ENCODE measurements at places on chromosomes 7 and 10.

GRCh38 chr7:101783381-101784181 lies 33.8 kb upstream of the CUX1 start:
- DNase-seq: no peak

GRCh38 chr7:114354306-114354705 lies 60.3 kb upstream of the FOXP2 start:
- DNase-seq: no peak

- no peak for DNase-seq
Measured at GRCh38 chr7:150404172-150404804, 25.2 kb downstream of the ZNF775 start.

DNA sequence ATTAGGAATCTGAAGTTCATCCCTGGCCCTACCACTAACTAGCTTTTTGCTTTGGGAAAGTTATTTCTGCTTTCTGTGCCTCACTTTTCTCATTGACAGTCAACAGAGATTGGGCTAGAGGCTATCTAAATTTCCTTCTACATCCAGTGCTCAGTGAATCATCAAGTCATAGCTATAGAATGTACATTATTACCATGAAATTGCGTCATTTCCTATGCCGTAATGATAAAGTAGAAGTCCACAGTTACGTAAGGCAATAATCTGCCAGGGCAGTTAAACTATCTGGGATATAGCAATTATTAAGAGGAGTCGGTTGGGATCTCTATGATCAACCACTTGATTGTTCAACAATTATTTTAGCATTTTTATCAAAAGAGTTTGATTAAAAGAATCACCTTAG lies 64.4 kb downstream of the ITGB8 start:
- DNase-seq: no peak

- no peak for DNase-seq
Measured at GRCh38 chr10:108375691-108376090, 1211.2 kb upstream of the SORCS1 start.

DNA sequence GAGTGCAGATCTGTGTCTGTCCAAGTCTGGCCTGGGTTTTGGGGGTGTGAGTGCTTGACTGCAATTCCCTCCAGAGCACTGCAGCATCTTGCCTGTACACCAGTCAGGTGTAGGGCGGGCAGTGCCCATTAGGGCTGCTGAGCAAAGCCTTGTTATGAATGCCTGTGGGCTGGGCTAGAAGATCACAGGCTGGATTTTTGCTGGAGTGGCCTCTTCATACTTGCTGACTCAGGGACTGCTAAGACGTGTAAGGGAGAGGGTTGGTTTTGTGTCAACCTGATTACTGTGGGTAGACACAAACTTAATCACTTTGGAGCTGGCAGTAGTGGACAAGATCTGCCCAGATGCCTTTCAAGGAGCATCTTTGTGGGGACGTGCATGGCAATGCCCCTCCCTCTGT lies 29.6 kb downstream of the DMBT1 start:
- no peak for DNase-seq

DNA sequence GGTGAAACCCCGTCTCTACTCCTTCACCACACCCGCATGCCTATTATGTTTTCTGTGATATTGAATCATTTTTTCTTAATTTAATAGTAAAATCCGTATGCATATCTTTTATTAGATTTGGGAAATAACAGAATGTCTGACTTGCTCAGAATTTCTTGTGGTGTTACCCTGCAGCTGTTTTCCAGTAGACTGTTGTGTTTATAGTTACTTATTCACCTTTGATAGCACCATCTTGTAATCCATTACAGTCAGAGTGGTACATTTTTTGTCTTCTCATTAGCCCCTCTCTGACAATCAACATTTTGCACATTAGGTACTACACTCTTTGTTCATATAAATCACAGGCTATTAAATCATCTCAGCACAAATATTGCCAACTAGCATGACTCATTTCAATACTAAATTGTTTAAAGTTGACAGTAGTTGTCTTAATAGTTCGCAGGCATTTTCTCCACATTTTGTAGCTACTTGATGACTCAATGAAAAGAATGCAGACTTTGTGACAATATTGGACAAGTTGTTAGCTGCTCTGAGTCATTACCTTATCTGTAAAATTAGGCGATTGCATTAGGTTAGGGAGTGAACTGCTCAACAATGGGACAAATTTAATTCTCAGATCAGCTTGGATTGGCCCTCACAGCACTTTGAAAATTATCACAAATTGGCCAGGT lies 17.8 kb upstream of the SLC16A12 start:
- DNase-seq: no peak

DNA sequence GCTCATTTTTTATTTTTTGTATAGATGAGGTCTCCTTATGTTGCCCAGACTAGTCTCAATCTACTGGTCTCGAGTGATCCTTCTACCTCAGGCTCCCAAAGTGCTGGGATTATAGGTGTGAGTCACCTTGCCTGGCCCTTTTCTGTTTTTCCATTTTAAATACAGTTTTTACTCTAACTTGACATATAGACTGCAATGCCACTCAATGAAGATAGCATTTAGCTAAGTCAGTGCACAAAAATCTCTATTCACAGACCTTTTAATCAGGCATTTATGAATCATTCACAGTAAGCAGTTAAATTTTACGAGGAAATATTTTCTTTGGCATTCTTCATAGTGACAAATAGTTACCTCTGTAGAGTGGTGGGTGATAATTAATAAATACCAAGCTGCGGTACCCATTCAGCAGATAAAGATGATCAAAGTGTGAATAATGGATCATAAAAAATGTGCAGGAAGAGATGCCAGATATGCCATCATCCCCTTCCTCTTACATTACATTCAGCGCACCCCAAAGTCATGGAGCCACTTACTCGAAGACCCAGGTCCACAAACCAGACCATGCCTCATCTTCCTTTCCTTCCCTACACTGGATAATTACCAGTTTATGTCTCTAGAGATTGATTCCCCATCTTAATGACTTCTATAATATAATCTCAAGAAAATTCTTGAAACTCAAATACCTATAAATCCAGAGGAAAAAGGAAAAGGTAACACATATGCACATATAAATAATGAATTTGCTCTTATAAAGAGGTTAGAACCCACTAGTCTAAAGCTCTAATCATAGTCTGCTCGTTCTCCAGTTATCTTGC lies 56.0 kb downstream of the UBE2H start:
- DNase-seq: no peak

DNA sequence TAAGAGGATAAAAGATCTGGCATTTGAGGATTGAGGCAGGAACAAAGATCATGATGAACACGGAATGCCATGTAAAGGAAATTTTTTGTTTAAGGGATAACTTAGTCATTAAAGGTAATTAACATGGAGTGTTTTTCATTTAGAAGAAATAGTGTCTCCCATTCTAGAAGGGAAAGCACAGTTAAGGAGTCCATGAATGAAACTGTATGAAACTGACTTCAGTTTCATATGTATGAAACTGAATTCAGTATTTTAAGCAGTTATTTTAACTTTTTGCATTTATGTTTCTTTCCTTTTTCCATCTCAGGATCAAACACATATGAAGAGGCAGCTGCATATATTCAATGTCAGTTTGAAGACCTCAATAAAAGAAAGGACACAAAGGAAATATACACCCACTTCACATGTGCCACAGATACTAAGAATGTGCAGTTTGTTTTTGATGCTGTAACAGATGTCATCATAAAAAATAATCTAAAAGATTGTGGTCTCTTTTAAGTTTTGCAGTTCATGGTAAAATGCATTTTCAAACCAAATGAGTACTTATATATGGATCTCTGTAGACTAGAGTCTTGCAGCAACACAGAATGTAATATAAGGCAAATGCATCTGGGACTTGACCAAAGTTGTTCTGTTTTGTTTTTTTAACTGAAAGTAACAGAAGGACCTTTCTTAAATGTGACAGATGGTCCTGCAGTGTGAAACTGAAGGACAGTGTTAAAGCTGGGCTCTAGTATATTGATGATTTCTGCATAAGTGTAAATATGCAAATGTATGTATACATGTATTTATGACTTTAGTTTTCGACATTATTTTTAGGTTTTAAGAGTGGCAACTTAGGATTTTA lies 82.6 kb downstream of the GNAI1 start:
- DNase-seq: no peak

DNA sequence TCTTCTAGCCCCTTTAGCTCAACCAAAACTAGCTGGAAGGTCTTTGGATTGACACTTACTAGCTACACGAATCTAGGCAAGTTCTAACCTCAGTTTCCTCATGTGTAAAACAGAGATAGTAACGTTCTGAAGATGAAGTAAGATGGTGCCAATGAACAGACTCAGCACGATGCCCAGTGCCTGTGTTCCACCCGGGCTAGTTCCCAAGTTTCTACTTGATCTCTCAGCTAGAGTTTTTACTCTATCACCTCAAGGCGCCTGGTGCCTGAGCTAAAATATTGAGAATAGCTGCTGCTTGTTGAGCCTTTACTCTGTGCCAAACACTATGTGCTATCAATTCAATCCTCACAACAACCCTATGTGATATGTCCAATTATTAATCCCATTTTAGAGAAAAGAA lies 1.4 kb upstream of the PPP1R3C start:
- DNase-seq: no peak

DNA sequence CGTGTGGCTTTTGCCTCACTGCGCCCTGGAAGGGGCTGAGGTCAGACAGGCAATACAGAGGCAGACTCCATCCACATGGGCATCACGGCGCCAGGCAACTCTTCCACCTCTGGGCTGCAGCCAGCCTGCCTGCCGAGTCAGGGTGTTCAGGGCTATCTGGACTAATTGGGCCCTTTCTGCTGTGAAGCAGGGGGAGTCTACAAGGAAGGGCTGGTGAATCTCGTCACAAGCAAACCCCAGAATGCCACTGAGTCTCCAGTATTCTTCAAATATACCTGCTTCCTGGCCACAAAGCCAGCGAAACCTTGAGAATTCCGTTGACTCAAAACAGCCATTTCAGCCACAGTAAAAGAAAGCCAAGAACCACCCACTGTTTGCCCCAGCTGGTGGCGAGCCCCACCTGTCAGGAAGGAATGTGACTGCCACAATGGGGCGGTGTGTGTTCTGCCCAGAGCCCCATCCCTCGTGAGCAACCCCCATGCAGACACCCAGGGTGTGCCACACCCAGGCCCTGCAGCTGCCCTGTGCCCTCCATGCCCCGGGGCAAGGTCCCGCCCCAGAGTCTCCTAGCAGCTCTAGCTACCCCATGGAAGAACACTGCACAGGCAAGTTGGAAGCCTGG lies 117.3 kb downstream of the FAM53B start:
- peak; percentile 54 for DNase-seq

DNA sequence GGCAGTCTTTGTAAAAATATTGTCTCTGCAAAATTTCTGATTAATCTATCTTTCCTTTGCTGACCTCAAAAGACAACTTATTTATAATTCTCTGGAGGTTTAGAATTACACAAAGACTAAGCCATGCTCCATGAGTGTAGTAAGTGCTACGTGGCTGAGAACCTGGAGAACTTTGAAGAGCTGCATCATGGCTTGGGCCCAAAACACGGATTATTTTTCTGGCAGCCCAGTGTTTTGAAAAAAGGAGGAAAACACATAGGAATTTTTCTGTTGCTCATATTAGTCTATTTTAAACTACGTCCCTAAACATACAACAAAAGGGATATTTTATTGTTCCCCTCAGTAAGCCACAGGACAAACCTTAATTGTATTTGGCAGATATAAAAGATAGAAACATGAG lies 360.7 kb upstream of the MYO3A start:
- no peak for DNase-seq

- no peak for DNase-seq
Measured at GRCh38 chr10:97090035-97090434, 95.7 kb downstream of the SLIT1 start.

DNA sequence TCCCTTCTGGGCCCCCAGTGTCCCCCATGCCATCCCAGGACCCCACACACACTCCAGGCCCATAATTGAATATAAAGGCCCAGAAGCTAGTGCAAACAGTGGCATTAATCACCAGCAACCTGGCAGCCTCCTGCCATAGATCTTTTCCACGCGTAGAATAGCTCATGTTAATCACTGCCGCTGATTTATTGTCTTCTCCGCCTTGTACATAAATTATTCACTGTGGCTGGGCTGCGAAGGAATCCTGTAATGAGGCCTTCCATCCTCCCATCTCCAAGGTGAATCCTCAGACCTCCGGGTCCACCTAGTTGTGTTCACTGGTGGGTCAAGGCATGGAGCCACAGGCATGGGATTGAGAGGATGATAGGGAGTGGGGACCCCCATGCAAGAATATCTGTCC lies 33.2 kb downstream of the KAZALD1 start:
- no peak for DNase-seq

DNA sequence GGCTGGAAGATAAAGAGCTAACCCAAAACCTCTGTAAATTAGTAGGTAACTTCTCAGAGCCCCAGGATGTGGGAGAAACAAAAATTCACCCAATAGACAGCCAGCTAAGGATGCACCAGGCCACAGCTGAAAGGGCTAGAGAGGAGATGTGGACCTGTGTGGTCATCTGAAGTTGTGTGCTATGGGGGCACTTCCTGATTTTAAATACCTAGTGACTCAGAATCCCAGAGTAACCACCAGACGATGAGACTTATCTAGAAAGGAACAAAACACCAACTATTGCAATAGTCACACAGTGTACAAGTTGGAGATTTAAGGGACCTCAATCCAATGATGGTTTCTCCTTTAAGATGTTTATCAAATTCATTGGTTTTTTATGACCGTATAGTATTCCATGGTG lies 408.3 kb upstream of the ANKRD30A start:
- no peak for DNase-seq

- DNase-seq: no peak
Measured at GRCh38 chr10:88097092-88097516, 233.7 kb downstream of the PTEN start.

- DNase-seq: no peak
Measured at GRCh38 chr7:69656890-69657289, 58.6 kb downstream of the AUTS2 start.

DNA sequence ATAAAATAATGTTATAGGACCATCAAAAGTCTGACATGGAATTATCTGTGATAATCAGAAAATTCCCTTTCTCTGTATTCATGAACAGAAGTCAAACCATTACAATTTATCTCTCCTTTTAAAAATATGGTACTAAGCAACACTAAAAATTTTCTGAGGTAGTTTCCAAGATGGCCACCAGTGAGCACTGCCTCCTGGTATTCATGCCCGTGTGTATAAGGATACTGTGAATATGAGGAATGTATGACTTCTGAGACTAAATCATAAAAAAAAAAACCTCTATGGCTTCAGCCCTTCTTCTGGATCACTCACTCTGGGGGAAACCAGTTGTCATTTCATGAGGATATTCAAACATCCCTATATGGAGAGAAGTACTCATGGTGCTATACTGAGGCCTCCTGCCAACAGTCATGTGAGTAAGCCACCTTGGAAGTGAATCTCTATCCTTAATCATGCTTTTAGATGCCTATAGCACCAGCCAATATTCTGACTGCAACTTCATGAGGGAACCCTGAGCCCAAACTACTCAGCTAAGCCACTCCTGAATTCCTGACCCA lies 41.1 kb downstream of the SIRT1 start:
- no peak for DNase-seq

DNA sequence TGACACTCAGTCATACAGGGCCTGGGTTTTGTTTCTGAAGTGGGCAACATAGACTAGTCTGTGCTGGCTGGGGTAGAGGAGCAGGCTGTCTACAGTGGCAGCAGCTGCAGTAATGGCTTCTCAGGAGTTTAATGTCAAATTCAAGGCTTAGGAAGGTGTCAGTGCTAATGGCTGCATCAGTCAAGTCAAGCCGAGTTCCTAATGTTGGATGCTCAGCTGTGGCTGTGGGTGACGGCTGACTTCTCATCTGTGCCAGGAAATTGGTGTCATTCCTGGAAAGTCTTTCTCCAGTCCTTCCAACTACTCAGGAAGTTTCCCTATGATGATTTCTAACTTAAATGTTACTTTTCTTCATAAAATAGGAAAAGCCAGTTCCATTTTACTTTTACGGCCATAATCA lies 468.1 kb upstream of the IGFBP3 start:
- DNase-seq: no peak

- no peak for DNase-seq
Measured at GRCh38 chr7:117791877-117792780, 81.1 kb downstream of the CTTNBP2 start.

All from stimulated activated CD4-positive, alpha-beta T cell treated with anti-CD3 and anti-CD28 coated beads, Interleukin-2, amount 100 ng/mL, for 24 hours (primary cell).